ENCODE measurements at places on chromosomes 3 and 15.

GRCh38 chr15:41934843-41935242 is 37.5 kb downstream of the EHD4 start:
- peak; percentile 85 for DNase-seq

- no peak for DNase-seq
Measured at GRCh38 chr3:180267202-180267843, 230.6 kb upstream of the PEX5L start.

GRCh38 chr3:14007006-14007405 is 117.7 kb downstream of the CHCHD4 start:
- DNase-seq = no peak

DNA sequence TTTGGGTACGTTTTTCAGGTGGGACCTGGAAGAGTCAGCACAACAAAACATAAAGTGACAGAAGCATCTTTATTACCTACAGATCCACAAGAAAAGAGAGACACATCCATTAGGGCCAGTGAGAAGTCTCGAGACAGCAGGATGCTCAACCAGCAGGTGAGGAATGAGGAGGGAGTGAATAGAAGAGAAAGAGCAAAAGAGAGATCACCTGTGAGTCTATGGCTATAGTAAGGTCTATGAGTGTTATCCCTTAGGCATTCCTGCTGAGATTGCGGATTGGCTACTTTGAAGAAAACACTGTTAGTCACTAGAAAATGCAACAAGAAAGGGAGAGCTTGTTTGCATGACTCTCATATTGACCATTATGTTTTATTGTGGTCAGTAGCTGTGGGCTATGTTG is 1556.2 kb upstream of the GBE1 start:
- DNase-seq = no peak

GRCh38 chr3:176974279-176974678 is 223.0 kb downstream of the TBL1XR1 start:
- DNase-seq = no peak

DNA sequence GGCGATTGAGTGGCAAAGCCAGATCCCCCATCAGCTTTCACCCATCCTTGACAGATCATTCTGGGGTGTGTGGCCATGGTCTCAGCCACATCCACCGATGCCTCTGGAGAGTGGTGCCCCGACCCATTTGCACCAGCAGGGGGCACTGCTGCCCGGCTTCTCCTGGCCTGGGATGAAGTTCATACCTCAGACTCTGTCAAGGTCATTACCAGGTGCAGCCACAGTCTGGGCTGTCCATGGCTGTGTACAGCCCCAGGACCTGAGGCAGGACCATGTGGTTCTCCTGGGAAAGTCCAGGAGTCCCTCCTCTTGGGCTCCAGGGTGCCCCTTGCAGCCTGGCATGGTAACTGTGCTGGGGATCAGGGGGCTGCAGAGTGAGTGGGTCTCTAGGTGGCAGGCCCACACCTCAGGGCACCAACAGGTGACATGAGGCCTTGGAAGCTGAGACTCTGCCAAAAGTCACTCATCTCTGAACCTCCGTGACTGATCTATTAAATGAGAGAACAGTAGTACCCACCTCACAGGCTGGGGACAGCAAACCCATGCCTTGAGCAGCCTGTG is 67.2 kb downstream of the CACNA2D2 start:
- peak; percentile 63 for DNase-seq

DNA sequence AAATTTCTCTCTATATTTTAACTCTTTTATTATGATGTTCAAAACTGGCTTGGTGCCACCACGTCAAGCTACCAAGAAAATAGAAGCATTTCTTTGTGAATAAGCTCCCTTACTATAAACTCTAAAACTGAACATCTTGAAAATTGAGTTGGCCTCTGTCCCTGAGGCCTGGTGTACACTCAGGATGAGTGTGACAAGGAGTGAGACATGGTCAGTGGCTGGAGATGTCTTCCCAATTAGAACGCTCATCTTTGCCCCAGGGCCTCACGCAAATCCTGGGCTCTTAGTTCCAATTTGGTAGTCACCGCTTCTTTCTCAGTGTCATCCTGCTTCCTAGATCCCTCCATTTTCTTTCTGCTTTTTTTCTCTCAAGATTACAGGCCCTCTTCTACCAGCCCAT is 26.2 kb downstream of the SLC2A2 start:
- DNase-seq = no peak

GRCh38 chr3:31392568-31392967 is 140.2 kb upstream of the STT3B start:
- DNase-seq = no peak

DNA sequence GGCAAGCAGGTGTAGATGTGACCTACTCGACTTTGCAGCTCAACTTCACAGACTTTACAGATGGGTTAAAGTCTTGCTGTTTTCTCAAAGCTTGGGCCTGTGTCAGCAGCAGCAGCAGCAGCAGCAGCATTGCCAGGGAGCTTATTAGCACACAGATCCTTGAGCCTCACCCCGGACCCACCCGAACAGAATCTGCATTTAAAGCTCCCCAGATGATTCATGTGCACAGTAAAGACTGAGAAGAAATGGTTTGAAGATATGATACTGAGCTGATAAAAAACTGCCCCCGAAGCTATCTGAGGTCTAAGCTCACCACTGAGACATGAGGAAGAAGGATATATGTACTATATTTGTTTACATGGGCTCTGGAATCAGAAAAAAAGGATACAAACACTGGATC is 231.7 kb downstream of the ARPP21 start:
- no peak for DNase-seq

GRCh38 chr3:194675081-194675640 is 3.2 kb upstream of the LSG1 start:
- no peak for DNase-seq

DNA sequence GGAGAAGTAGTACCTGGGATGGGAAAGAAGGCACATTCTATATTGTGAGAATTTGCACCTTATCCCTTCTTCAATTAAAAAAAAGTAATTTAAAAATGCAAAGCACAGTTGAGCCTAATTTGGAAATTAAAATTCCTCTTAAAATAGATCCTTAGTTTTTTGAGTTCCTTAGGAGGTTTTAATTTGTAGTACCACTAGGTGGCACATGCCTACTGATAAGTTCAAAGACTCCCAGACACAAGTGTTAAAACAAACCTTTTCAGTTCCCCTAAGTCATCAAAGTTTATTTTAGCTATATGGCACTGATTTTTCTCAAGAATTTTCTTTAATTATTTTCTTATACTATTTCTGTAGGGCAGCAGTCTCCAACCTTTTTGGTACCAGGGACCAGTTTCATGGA is 127.6 kb upstream of the AZI2 start:
- no peak for DNase-seq

GRCh38 chr15:87858651-87859050 is 397.9 kb downstream of the NTRK3 start:
- no peak for DNase-seq

GRCh38 chr3:11776346-11776745 is 70.3 kb downstream of the TAMM41 start:
- no peak for DNase-seq

- DNase-seq = no peak
Measured at GRCh38 chr3:63042833-63043232, 167.6 kb upstream of the CADPS start.

DNA sequence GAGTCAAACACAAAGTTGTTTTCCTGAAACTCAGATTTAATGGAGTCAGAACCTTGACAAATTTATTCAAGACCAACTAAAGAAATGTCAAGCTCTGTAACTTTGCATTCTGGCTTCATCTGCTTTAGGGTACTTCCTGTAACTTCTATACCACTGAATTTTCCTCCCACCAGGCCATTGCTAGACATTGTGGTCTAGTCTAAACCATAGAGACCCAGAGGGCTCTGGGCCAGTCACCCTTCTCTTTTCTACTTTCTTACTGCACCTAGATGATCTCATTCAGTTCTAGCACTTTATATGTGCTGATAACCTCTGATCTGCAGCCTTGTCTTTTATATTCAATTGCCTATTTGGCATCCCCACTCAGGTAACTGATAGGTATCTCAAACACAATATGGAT is 2.8 kb upstream of the OR5K1 start:
- DNase-seq = no peak

DNA sequence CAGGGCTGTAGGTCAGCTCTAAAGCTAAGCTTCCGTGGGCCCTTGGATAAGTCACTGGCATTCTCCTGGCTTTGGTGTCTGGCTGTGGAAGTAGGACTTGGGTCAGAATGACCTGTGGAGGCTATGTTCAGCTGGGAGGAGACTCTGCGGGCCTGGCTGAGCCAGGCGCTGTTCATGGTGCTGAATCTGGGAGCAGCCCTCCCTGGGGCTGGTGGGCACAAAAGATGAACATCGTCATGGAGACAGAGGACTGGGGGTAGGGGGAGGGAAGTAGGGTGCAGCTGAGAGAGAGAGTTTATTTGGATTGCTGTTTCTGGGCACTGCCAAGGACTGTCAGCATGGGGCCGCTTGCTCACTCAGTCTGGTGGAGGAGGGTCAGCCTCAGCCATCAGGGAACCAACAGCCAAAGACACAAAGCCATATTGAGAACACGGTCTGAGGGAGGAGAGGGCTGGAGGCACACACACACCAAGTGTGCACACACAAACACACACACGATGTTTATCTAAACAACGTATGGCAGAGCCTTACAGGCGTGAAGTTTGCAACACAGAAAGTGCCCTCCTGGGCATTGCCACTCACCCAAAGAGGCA is 120.7 kb upstream of the LINGO1 start:
- no peak for DNase-seq

- no peak for DNase-seq
Measured at GRCh38 chr3:103899328-103899727, 1464.5 kb downstream of the ZPLD1 start.

DNA sequence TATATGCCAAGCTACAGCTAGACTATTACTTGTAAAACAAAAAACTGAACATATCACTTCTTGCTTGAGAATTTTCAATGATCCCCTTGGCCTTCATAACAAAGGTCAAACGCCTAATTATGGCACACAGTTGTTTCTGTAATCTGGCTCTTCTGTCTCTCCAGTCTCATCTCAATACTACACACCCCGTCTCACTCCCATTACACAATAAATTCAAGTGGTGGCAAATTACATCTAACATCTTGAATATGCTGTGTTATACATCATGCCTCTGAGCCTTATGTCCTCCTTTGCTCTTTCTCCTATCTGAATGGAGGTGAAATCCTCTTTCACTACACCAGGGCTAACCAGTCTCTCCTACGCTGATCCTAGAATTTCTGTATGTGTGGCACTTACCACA is 140.4 kb downstream of the TBL1XR1 start:
- no peak for DNase-seq

DNA sequence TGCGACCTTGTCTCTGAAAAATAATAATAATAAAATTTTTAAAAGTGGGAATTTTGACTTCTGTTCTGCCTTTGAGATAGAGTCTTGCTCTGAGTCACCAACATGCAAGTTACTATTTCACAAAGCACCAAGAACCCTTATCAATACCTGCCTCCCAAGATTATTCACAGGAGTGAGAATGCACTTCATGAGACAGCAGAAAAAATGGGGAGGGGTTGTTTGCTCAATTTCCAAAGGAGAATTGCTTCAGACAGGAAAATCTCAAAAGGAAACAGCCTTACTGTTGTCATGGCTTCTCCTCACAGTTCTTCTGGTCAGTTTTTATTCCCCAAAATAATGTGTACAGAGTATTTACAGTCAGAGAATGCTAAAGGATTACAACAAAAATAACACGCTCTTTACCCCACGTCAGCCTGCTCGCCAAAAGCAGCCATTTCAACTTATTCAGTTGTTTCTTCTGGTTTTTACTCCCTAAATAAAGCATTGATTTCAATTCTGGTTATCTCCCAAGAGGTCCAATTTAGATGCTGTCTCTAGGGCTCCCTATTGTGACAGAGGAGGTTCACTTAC is 89.0 kb downstream of the PPCDC start:
- no peak for DNase-seq

DNA sequence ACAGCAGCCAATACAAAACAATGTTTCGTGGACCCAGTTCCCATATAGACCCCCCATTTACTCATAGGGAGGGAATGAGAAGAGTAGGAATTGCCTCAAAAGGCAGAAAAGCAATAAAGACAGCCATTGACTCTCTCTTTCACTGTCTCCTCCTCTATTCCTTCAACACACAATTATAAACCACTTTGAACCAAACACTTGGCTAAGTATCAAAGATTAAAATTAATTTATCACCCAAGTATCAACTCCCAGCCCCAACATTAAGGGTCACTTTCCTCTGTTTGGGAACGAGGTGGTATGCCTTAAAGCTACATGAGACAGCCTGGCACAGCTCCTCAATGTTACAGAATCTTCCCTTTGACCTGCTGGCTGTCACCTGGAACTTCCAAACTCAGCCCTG is 16.4 kb upstream of the LRIG1 start:
- no peak for DNase-seq

Measured in CD4-positive, alpha-beta T cell treated with Interleukin-6 at 100 ng/mL for 8 hours (primary cell).